ENCODE measurements at places on chromosomes 3 and 15.

- DNase-seq: peak; percentile 70
These were observed 107.7 kb upstream of the RPL32 start for GRCh38 chr3:12948891-12949711.

DNA sequence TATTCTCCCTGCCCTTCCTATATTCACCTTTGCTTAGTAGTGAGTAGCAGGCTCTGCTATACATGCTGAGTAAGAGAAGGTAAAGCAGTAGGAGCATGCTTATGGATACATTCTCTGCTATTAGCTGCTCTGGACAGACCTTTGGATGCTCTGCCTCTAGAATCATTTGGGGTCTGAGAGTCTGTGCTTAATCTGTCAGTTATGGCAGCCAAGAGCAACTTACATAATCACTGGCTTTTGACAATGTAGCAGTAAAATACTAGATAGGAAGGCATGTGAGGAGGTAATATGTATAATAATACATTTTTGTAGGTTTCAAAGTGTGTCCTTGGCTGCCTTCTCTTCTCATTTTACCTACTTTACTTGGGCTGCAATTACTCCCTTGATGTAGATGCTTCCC, 277.7 kb downstream of the GAP43 start:
- no peak for DNase-seq

- no peak for DNase-seq
These were observed 55.9 kb downstream of the SQOR start for GRCh38 chr15:45690581-45691260.

GRCh38 chr3:118116991-118117390, 917.7 kb downstream of the IGSF11 start:
- no peak for DNase-seq

- no peak for DNase-seq
These were observed 24.0 kb upstream of the SRPRB start for GRCh38 chr3:133781570-133781969.

DNA sequence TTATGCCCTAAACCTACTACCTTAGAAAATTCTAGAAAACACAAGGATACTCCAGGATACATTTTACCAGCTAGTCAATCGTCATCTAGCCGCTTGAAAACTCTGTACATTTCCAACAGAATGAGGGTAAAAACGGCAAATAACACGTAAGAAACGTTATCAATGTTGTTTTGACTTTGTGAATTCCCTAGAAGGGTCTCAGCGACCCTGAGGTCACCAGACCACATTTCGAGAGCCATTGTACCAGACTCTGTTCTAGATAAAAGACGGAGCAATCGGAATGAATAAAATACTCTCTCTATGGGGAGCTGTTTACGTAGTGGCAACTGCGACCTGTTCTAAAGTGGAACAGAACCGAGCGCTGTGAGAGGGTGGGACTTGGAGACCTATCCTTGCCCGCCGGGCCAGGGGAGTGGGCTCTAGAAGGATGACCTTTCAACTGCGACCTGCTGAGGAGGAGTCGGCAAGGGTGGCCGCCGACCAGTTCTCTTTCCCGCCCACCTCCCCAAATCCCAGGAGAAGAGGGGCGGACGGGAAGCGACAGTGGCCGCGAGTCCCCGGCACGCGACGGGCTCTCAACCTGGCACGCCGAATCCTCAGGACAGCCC, 778 bp upstream of the AP4E1 start:
- DNase-seq: peak; percentile 41

DNA sequence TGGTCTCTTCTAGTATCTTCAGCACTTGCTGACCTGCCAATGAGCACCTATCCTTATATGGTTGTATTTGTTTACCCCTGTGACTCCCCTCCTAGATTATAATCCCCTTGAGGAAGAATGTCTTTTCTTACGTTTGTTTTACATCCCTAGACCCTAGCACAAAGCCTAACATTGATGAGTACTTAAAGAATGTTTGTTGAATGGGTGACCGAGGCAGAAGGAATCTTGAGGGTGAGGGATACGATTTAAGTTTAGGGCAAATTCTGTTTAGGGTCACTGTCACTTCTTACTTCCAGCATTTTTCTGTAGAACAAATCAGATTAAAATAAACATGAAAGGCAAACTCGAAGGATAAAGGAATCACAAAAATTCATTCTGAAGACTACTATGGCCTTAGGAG, 80.9 kb upstream of the FAM98B start:
- no peak for DNase-seq

DNA sequence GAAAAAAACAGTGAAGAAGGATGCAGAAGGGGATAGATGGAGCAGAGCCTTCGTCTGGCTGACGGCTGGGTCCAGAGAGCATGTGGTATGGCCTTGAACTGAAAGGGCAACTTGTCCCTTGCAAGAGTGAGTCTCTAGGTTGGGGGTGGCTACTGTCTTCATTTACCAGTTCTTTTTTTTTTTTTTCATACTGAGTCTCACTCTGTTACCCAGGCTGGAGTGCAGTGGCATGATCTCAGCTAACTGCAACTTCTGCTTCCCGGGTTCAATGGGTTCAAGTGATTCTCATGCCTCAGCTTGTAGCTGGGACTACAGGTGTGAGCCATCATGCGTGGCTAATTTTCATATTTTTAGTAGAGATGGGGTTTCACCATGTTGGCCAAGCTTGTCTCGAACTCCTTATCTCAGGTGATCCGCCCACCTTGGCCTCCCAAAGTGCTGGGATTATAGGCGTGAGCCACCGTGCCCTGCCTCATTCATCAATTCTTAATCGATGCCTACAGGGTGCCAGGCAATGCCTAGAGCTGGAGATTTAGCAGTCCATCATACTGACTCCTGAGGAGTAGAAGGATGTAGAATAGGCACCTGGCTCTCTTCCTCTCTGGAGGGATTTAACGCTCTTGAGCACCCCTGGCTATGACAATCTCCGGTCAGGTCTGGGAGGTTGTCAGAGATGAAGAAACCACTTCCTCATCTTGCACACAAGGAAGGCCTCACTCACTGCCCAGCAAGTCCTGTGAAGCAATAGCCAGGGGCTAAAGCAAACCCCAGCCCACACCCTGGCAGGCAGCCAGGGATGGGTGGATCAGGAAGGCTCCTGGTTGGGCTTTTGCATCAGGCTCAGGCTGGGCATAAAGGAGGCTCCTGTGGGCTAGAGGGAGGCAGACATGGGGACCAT, at the start of gene CAMP:
TSS of gene CAMP (plus strand) at position 880 of the 898 bp plus-strand sequence. CDS start at position 897, 17 bp downstream.
- DNase-seq: peak; percentile 79

GRCh38 chr15:49857496-49858475, 236.9 kb downstream of the DTWD1 start:
- no peak for DNase-seq

DNA sequence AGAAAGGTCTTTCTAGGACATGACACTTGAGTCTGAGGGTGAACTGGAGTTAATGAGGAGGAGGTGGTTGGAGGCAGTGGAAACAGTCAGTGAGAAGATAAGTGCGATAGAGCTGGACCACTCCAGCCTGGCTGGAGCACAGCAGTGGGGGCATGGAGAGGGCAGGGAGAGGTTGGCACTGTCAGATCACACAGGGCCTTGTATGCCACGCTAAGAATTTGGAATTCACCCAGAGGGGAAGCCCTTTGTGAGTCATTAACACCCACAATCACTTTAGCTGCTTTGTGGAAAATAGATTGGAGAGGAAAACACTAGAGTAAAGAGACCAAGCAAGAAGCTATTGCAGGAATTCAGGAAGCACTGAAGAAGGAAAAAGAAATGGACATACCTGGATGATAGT, 83.3 kb downstream of the ZNF621 start:
- no peak for DNase-seq
